ENCODE measurements at places on chromosomes 3 and 15.

GRCh38 chr3:65098400-65098799, 410.6 kb upstream of the ADAMTS9 start:
- DNase-seq = no peak

GRCh38 chr3:23333633-23334032, 130.5 kb downstream of the UBE2E2 start:
- no peak for DNase-seq

DNA sequence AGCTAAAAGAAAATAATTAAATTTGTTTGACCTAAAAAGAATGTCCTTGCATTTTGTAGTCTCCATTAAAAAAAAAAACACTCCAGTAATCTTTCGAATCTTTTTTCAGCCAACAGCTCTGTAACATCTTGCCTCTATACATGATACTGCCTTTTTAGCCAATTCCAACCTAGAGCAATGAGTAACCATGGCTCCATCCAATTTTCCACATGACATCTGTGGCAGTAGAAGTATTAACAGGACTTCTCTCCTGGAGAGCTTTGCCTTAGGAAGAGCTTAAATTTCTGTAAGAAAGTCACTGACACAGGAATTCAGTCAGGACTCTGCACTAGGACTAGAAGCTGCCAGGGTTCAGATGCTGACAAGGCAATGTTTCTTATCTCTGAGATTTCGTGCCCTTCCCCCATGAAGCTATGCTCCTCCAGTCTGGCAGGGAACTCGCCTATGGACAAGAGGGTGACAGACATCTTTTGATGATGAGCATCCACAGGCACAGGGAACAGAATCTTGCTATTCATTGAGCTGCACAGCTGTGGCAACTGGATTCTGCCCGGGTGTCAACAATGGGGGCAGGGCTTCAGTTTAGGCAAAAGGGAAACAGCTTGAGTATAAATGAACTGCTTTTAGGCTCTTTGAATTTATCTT, 81.8 kb downstream of the ALCAM start:
- DNase-seq = no peak

DNA sequence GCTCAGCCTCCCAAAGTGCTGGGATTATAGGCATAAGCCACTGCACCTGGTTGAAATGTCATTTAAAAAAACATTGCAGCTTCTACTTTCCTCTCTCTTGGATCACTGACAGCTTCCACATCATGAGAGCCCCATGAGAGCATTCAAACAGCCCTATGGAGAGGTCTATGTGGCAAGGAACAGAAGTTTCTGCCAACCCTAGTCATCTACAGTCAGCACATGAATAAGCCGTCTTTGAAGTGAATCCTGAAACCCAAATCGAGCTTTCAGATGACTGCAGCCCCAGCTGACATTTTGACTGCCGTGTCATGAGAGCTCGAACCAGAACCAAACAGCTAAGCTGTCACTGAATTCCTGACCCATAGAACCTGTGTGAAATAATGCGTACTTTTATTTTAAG, 39.8 kb downstream of the CD200R1L start:
- no peak for DNase-seq

GRCh38 chr3:120678331-120678947, 3.6 kb downstream of the HGD start:
- no peak for DNase-seq

- no peak for DNase-seq
Measured at GRCh38 chr15:33839540-33839939, 128.8 kb upstream of the CHRM5 start.

DNA sequence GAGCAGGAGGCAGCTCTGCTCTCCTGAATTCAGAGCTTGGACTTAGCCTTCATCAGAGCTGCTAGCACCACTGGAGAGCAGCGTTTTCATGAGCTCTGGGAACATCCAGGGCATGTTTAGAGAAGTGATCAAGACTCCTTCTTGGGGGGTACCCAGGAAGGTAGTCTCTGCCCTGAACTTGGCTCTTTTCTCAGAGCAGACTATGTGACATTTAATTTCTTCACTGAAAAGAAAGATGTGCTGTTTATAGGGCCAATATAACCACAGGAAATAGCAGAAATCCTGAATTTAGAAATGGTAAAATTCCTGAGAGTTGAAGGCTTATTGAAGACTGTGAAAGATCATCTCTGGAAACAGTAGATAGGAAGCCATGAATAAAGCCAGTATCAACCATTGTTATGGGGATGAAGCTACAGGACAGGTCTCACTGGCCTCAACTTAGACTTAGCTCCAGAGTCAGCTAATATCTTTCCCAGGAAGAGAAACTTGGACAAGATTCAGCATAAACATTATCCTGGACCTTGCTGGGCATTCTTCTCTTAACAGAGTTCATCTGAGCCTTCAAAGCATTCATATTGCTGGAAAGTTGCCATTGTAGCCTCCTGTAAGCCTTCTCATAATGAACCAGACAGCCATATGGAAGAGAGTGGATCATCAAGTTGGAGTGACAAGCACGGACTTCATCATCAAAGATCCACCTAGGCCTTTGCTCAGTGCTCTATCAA, 386.6 kb upstream of the THBS1 start:
- DNase-seq = no peak

GRCh38 chr3:46812237-46812791, 50.9 kb downstream of the MYL3 start:
- peak; percentile 50 for DNase-seq

- no peak for DNase-seq
Measured at GRCh38 chr3:156339491-156339890, 215.4 kb downstream of the SSR3 start.

DNA sequence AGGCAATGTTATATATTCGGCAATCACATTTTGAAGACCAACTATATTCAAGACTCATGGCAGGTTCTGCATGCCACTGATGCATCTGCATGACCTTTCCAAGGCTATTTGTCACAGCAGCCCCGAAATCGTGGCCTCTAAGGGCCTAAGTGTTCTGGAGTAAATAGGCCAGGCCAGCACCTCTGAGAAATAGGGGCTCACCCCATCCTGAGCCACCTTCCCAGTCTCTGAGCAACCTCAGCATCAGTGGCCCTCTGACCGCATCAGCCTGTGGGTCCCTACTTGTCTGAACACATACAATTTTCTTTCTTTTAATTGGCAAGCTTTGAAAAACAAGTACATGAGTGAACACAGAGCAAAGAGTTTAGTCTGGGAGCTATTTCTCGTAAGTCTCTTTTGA, 45.9 kb upstream of the THBS1 start:
- DNase-seq = no peak

DNA sequence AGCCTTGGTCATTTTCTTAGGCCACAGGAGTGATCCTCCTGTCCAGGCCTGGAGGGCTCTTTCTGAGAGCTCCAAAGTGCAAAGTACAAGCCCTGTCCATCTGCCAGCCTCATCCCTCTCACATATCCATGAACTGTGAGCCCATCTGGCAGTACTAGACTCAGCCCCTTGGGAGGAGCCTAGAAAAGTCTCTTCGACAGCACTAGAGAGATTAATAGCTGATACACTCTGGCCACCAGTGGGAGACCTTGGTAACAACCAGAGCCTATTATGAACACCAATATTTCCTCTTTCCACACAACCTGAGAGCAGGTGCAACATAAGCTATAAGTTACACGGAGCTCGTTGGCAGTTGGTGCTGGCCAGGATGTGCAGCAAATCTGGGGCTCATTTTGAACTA, 59.5 kb upstream of the DCLK3 start:
- DNase-seq = no peak

- no peak for DNase-seq
Measured at GRCh38 chr15:50232791-50233190, 32.7 kb downstream of the HDC start.

DNA sequence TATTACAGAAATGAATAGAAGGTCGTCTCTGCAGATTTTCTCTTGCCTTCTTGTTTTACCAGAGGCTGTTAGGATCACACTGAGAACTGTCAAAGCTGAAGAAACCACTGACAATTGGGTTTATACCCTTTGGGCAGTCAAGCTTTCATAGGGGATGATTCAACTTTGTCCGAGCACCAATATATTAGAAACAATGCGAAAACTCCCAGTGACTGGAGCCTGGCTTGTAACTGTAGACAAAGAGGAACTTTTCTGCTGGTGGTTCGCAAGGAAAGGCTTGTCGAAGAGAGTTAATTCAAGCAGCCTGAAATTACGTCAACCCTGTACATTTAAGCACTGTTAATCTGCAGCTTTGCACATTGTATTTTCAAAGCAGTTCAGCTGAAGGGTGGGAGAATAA, 193.2 kb upstream of the ZNF385D start:
- no peak for DNase-seq

Measured in activated T-helper 1 cell treated with anti-CD3 and anti-CD28 coated beads, Interleukin-2, amount 50 U/mL, for 16 hours (primary cell).